ENCODE measurements at places on chromosomes 5 and 9.

GRCh38 chr9:95014917-95015316 is 288.4 kb downstream of the AOPEP start:
- no peak for DNase-seq

DNA sequence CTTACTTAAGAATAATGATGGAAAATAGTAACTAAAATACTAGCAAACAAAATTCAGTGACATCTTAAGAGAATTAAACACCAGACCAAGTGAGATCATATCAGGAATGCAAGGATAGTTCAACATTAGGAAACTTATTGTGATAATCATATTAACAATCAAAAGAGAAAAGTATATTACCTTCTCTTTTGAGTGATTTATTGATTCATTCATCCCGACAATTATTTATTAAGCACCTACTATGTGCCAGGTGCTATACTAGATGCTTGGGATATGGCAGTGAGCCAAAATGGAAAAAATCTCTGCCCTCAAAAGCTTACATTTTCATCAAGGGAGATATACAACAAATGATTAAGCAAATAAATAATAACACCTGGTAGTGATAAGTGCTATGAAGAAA is 23.7 kb upstream of the PURA start:
- no peak for DNase-seq

DNA sequence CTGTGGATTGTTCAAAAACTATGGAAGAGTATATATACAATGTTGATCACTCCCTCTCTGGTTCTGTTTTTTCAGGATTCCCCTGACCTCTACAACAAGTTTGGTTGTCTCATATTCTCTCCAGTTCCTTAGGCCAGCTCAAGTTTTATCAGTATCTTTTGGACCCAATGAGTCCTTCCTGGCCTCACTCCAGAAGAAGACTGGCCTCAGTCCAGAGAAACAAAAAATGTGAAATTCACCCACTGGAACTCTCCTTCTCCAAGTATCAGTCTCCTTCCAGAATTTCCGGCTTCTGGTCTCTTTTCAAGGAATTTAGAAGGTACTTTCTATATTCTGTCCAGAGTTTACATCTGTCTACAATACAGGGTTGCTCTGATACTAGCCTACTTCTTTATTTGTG is 537.8 kb upstream of the FTMT start:
- DNase-seq, result no peak

GRCh38 chr9:123316053-123316718 is 39.8 kb upstream of the CRB2 start:
- DNase-seq, result no peak

- DNase-seq, result peak; percentile 68
These were observed 1.4 kb upstream of the IPPK start for GRCh38 chr9:92671323-92671722.

- no peak for DNase-seq
These were observed 197.0 kb downstream of the SYK start for GRCh38 chr9:90998573-90998972.

DNA sequence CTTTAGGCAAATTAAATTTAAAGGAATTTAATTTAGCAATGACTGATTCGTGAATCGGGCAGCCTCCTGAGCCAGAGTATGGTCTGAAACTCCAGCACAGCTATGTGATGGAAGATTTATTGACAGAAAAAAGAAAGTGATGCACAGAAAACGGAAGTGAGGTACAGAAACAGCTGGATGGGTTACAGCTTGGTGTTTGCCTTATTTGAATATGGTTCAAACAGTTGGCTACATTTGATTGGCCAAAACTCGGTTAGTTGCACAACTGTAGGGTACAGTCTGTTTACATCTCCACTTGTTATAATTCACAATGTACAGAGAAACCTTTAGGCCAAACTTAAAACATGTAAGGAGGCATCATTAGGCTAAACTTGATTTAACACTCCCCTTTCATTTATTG is 1716.1 kb upstream of the C9orf72 start:
- no peak for DNase-seq

DNA sequence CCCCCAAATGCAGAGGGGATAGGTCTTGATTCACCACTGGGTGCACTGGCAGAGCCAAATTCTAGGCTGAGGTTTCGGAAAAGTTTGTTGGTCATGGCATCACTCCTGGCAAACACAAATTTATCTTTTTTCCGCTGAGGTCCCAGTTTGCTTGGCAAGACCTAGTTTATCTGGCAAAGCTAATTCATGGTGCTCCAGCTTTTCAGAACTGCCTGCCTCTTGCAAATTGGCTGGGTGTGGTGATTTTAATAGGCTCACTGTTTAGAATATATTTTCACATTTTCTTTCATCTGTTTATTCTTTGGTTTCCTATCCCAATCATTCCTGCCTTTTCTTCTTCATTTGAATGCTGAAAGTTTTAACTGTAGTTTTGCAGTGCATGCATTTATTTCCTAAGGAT is 50.5 kb upstream of the MAMDC2 start:
- DNase-seq, result no peak

DNA sequence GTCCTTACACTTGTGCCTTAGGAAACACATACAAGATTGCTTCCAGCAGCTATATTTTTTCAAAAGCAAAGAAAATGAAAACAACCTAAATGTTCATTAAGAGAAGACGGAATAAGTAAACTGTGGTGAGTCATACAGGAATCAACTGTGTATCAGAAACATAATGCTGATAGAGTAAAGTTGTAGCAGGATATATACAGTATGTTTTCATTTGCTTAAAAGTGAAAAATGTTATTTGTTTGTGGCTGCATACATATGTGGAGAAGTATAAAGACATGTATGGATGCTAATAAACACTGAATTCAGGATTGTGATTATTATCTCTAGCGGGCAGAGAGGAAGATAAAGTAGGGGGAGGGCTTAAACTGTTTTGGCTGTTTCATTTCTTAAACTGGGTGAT is 8.3 kb downstream of the DCTN4 start:
- DNase-seq, result no peak

DNA sequence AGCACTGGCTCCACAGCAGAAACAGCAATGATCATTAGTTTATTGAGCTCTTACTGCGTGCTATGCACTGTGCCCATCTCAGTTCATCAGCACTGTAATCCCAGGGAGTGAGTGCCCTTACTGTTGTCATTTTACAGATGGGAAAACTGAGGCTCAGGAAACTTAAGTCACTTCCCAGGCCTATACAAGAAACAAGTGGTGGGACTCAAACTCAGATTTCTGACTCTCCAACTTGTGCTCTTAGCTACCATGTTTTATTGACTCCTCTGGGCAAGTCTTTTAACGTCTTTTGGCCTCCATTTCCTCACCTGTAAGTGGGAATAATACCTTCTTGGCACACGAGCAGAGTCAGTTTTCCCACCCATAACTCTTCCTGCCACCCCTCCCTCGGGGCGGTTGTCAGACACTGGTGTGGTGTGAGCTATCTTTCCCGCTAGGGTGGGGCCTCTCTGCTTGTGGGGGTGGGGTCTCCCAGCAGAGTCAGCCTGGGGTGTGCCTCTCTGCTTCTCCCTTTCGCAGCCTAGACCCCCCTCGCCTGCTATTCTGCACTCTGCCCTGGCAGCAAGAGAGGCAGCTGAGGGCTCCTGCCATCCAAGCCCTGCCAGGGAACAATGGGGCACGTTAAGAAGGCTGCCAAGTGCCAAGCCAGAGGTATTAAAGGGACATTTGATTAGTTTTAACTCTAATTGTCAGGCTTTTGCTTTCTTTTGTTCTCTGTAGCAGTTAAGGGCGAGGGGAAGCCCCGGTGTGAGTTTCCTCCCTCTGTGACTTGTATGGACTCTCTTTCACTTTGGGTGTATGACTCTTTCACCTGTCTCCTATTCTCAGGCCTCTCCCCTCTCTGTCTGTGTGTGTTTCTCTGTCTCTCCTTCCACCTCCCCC is 12.1 kb downstream of the GALNT10 start:
- DNase-seq, result peak; percentile 60

DNA sequence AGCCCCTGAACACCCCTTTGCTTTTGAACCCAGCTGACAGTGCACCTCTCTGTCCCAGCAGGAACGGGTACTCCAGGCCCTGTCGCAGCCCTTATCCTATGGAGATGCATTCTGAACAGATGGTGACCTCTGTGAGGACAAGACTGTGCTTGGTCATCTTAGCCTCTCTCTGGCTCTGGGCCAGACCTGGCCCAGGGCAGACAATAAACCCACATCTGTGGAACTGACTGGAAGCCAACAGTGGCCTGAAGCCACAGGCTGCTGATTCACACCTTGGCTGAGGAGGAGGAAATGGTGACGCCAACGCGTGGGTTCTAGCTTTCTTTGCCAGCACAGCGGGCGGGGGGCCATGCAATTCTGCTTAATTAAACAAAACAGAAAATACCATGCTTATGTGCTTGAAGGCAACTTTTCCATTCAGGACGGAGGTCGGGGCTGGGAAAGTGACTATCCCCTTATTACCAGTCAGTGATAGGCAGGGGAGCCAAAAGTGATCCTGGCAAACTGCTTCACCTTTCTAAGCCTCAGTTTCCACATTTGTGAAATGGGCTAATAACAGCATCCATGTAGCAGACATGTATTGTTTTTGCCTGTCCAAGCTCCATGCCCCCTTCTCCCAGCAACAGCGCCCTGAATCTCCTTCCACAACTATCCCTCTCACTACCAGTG is 10.8 kb downstream of the SH3PXD2B start:
- DNase-seq, result no peak

DNA sequence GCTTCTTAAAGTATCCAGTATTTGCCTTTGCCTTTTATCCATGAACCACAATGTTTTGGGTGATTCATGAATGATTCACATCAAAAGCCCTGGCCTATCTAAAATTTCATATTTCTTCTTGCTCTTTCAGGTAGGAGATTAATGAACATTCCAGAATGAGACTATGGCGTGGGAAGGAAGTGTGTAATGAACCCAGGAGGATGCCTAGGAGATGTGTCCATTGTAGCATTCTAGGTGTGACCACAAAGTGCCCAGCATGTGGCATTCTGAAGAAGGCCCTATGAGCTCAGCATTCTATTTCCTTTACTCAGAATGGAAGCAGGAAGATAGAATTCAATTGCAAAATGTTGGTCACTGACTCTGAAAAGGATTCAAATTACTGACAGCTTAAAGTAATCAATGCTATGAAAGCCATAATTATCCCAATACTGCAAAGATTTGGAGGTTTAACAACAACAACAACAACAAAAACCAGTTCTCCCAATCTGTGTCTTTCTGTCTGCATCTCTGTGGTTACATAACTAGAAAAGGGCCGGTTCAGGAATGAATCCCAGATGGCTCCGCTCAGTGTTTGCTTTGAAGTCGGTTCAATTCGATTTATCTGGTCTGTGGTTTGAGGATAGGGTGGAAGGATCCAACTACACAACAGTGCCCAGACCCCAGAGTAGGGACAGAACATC is 126.7 kb downstream of the FOXD1 start:
- no peak for DNase-seq

DNA sequence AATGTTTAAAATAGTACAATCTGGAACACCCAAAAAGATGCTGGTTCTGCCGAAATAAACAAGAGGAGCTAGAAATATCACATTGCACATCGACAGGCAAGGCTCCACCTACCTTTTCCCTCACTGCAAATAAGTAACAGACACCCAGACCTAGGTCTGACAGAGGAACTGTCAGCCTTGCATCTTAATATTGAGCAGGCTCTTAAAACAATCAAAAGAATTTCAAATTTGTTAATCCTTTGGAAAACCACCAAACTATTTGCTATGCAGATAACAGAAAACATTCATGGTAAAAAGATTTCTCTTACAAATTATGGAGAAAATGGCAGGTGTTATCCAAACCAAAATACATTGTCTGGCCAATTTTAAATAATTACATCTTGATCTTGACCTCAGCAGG is 71.3 kb downstream of the FRMD3 start:
- DNase-seq, result no peak

- DNase-seq, result no peak
These were observed 73.3 kb upstream of the ORM1 start for GRCh38 chr9:114249424-114250234.

GRCh38 chr5:1827886-1828397 is 26.7 kb downstream of the NDUFS6 start:
- DNase-seq, result peak; percentile 73

DNA sequence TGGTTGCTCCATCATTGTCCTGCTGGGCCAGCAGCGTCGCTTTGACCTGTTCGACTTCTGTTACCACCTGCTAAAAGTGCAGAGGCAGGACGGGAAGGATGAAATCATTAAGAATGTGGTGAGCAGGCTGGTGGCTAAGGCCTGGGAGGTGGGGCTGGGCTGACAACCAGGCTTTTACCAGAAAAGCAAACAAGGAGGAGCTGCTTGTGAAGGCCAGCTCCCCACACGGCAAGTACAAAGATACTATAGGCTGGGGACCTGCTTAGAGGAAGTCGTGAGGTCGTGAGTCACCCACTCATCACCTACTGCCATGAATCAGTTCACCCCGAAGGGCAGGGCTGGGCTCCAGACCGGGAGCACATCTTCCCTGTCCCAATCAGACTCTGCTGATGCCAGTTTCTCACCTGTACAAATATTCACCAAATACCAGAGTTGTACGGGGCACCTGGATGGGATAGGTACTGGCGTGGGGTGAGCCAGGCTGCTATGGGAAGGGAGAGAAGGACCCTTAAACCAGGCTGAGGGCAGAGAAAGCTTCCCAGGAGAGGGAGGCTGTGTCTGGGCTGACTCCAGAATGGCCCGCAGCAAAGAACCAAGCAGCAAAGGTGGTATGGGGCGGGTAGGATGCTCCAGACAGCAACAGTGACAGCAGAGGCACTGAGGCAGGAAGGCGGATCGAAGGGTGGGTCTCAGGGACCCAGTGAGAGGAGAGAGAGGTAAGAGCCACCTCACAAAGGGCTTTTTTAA is 69.3 kb upstream of the NIPAL4 start:
- DNase-seq, result peak; percentile 63

DNA sequence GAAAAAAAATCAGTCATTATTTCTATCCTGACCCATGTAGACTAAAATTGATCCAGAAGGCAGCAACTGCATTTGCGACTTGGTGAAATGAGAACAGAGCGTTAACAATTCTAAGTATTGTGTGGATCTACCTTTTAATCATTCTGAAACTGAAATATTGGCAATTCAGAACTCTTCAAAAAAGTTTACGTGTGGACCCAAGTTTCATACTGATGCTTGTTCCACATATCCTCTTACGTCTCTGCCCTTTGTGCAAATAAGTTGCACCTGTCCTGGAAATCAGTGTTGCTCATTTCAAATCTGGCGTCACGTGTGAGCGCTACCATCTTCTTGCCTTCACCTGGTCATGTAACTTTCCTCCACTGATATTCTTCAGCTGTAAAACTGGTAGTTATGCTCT is 74.7 kb downstream of the NTRK2 start:
- DNase-seq, result no peak

DNA sequence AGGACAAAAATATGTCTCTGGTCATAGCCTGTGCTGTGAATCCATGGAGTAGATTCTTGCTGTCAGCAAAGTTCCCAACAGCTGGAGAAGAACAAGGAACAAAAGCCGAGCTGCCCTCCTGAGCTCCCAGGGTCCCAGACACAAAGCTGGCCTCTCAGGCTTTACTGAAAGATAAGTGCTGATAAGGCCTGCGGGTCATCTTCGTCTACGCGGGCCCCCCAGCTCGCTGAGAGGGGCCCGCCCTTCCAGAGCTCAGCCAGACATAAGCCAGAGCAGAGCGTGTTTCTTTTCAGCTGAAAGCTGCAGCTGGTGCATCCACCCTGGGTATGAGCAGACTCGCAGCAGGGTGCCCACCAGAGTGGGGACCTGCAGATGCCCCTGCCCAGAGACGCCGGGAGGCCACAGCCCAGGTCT is 84.7 kb downstream of the HSD17B3 start:
- peak; percentile 67 for DNase-seq
